ENCODE measurements at places on chromosomes 2 and 18. TPM values are rescaled to one million over a fixed set of nuclear protein-coding genes. Genes with fewer than 3 reads are reported as not detected.

DNA sequence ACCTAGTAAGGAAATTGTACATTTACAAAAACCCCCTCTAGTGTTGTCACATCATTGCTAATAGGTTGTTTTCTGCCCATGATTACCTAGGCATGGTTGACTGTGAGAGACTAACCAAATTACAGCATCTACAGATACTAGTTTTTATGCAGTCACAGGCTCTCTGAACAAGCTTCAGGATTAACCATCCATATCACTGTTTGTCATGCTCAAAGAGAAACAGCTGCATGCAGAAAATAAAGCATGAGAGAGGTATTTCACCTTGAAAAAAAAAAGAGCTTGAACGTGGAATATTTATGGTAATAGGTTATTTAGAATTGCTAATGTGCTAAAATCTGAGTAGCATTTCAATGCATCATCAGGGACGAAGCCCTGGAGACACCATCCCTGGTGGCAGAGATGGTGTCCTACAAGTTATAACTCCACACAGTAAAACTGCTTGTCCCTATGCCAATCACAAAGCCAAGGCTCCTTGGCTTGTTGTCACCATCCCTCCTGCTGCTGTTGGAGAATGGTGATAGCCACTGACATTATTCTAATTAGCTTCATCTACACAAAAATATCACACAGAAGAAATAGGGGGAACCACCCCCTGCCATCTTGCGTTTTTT, 5.4 kb downstream of the NEB start:
- H3K4me1 ChIP-seq, result peaks cover 8% of the 10 kb centered on the region
- H3K36me3 ChIP-seq, result no peaks in the 10 kb centered on the region
- no peak overlapping the region for H3K27ac ChIP-seq
- DNase-seq, result no peak

DNA sequence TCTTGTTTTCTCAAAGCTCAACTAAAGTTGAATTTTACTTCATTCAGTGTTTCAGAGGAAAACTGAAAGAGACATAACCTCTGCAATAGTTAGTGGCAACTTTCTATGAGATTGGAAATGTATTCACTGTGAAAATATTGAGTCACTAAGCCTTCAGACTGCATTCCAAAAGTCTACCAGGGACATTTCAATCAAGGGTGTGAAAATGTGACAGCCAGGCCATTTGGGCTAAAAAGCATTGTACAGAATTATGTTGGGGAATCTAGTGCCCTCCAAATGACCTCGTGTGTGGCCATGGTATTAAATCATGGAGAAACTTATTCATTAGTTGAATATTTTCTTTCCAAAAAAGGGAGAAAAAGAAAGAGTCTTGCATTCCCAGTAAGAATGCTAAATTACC, 251.9 kb downstream of the GRB14 start:
- H3K36me3 ChIP-seq, result no peaks in the 10 kb centered on the region
- H3K27me3 ChIP-seq, result no peaks in the 10 kb centered on the region
- no peaks in the 10 kb centered on the region for H3K4me1 ChIP-seq
- no peak for DNase-seq
- no peak overlapping the region for H3K4me3 ChIP-seq

DNA sequence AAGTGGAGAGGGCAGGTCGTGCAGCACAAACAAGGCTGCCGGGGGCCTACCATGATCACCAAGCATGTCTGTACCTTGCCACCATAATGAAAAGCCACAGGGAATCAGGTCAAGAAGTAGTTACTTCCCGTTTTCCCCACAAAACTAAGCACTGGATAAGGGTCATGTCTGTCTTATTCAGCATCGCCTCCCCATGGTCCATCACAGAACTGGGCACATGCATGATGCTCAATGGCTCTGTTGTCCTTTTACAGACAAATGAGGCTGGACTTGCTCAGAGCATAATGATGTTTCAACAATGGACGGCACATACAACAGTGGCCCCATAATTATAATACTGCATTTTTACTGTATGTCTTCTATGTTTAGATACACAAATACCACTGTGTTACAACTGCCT, 27.5 kb downstream of the REEP1 start:
- no peaks in the 10 kb centered on the region for H3K4me1 ChIP-seq
- no peak overlapping the region for H3K27ac ChIP-seq
- peaks cover 5% of the 10 kb centered on the region for H3K27me3 ChIP-seq
- no peaks in the 10 kb centered on the region for H3K36me3 ChIP-seq
- no peak for DNase-seq
- H3K4me3 ChIP-seq, result no peak overlapping the region

DNA sequence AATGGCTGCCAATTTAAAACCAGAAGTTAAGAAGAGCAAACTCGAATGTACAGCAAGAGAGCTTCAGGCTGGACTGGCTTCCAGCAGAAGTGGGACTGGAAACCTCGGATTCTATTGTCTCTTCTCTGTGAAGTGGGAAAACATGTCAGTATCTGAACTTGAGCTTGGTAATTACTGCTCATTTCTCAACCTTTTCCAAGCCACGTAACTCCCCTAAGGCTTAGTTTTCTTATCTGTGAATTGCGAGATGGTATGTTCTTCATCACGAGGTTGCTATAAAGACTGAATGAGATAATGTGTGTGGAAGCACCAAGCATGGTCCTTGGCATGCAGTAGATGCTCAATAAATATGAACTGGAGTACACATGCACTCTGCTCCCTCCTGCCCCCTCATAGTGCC, 259.4 kb upstream of the SPRED2 start:
- H3K27me3 ChIP-seq, result no peaks in the 10 kb centered on the region
- DNase-seq, result no peak
- H3K36me3 ChIP-seq, result no peaks in the 10 kb centered on the region
- no peaks in the 10 kb centered on the region for H3K4me1 ChIP-seq

- no peak overlapping the region for H3K27ac ChIP-seq
- DNase-seq, result no peak
- H3K4me1 ChIP-seq, result no peaks in the 10 kb centered on the region
- no peaks in the 10 kb centered on the region for H3K36me3 ChIP-seq
Observed at GRCh38 chr2:101135412-101136296, 15.5 kb downstream of the TBC1D8 start.

DNA sequence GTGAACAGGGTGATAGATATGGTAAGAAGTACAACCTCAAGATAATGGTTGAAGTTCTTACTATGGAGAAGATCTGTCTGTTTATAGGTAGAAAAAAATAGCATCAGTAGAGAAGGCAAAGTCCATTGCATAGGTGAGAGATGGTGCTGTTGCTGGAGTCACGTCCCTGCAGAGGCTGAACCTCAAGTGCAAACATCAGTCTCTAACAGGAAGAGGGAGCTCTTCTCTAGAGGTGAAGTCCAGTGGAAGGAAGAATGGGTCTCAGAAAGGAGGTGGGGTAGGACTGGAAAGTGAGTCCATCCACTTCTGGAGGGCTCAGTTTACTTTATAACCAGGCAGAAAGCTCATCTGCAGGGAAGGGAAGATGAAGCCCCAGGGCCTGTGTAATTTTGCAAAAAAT, 337.7 kb downstream of the MEIS1 start:
- no peaks in the 10 kb centered on the region for H3K4me1 ChIP-seq
- H3K27me3 ChIP-seq, result no peaks in the 10 kb centered on the region
- no peaks in the 10 kb centered on the region for H3K36me3 ChIP-seq
- H3K4me3 ChIP-seq, result no peak overlapping the region

DNA sequence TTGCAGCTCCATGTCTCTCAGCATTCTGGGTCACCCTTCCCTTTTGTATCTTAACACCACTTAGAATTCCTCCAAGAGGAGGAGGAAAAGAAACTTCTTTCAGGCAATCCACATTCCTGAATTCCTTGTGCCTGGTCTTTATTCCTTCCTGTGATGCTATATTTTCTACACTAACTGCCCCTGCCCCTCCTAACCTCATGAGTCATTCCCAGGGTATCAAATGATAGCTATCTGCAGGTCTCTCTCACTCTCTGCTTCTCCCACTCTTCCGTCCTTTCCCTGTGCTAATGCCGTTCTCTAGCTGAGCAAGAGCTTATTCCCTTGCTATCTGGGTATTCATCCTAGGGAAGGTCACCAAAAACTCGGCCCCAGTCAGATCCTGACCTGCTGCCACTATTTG, 395.0 kb upstream of the TCF4 start:
- no peak overlapping the region for H3K4me3 ChIP-seq
- no peaks in the 10 kb centered on the region for H3K27me3 ChIP-seq
- H3K36me3 ChIP-seq, result no peaks in the 10 kb centered on the region
- peaks cover 11% of the 10 kb centered on the region for H3K4me1 ChIP-seq

GRCh38 chr2:54755641-54756326, 32.3 kb downstream of the EML6 start:
- H3K36me3 ChIP-seq, result no peaks in the 10 kb centered on the region
- H3K4me1 ChIP-seq, result peaks cover 13% of the 10 kb centered on the region
- no peaks in the 10 kb centered on the region for H3K27me3 ChIP-seq
- DNase-seq, result no peak

DNA sequence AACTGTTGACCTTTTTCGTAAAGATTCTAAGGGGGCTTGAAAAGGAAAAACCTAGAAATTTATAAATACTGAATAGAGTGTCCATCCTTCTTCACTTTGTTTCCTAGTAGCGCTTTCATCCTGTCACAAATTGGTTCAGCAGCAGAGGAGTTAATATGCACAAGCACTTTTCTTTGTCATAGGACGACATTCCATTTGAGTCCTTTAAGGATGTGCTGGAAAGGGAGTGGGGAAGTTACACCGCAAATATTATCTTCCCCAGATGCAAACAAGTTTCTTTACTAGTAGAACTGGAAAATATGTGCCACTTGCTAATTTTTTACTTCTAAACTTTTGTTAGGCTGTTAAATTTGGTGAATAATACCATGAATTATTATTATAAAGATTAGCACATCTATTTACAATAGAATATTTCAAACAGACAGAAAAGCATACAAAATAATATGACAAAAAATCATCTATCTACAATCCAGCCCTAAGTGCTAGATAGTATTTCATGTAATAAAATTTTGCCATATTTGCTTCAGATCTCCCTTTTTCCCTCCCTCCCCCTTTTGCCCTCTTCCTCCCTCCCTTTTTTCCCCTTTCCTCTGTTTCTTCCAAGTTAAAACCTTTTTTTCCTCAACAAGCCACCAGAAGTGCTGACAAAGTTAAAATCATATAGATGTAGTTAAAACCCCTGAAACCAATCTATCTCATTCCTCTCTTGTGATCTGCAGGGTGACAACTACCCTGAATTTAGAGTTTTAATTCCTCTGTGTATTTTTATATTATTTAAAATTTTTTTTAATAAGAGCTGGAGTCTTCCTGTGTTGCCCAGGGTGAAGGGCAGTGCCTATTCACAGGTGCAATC, 50.5 kb upstream of the MAP4K3 start:
- no peaks in the 10 kb centered on the region for H3K27me3 ChIP-seq
- no peak overlapping the region for H3K4me3 ChIP-seq
- DNase-seq, result no peak
- no peak overlapping the region for H3K27ac ChIP-seq
- H3K4me1 ChIP-seq, result peaks cover 25% of the 10 kb centered on the region

- no peak for DNase-seq
- no peaks in the 10 kb centered on the region for H3K36me3 ChIP-seq
- peaks cover 4% of the 10 kb centered on the region for H3K4me1 ChIP-seq
- no peak overlapping the region for H3K27ac ChIP-seq
- peaks cover 37% of the 10 kb centered on the region for H3K27me3 ChIP-seq
Observed at GRCh38 chr2:102142829-102143449, 393 bp downstream of the IL1R1 start.

DNA sequence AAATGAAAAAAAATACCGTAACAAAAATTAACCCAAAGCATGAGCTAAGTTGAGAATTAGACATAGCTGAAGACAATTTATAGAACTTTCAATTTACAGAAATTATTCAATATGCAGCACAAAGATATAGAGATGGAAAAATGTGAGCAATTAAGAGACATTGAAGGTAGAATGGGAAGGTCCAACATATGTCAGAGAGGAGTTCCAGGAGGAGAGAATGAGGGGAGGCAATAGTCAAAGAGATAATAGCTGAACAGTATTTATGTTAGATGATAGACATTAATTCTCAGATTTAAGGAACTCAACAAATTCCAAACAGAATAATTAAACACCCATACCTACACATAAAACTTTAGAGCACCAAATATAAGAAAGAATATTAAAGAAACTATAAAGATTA, 103.0 kb upstream of the MSTN start:
- H3K4me3 ChIP-seq, result no peak overlapping the region
- no peaks in the 10 kb centered on the region for H3K36me3 ChIP-seq
- no peak overlapping the region for H3K27ac ChIP-seq
- no peaks in the 10 kb centered on the region for H3K4me1 ChIP-seq
- no peaks in the 10 kb centered on the region for H3K27me3 ChIP-seq

- no peak overlapping the region for H3K4me3 ChIP-seq
- H3K27ac ChIP-seq, result no peak overlapping the region
- no peaks in the 10 kb centered on the region for H3K27me3 ChIP-seq
- H3K36me3 ChIP-seq, result no peaks in the 10 kb centered on the region
- H3K4me1 ChIP-seq, result no peaks in the 10 kb centered on the region
Observed at GRCh38 chr2:85698880-85699254, 4.7 kb downstream of the GNLY start.

GRCh38 chr18:34809451-34810072, 99.5 kb downstream of the DTNA start:
- H3K4me1 ChIP-seq, result peaks cover 7% of the 10 kb centered on the region
- no peak overlapping the region for H3K4me3 ChIP-seq
- peak; percentile 56 for DNase-seq

GRCh38 chr2:43149482-43150107, 76.8 kb downstream of the ZFP36L2 start:
- DNase-seq, result no peak
- no peak overlapping the region for H3K4me3 ChIP-seq
- H3K27me3 ChIP-seq, result no peaks in the 10 kb centered on the region
- H3K36me3 ChIP-seq, result no peaks in the 10 kb centered on the region

DNA sequence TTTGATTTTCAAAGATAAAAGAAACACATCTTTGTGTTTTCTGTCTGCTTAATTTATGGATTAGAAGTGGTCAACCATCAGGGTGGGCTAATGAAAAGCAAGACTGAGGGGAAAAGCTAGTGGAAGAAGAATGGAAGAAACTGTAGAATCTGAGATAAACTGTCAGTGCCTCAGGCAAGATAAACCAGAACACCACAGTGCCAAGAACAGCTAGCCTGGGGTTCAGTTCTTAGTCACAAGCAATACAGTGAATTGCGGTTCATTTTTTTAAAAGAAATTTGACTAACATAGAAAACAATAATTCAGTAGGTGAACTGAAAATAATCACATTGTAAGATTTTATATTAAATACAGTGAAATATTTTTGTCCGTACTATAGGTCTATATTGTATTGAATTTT, 22.0 kb upstream of the LNPK start:
- no peak overlapping the region for H3K27ac ChIP-seq
- no peaks in the 10 kb centered on the region for H3K36me3 ChIP-seq
- DNase-seq, result no peak
- no peak overlapping the region for H3K4me3 ChIP-seq
- H3K4me1 ChIP-seq, result no peaks in the 10 kb centered on the region
- H3K27me3 ChIP-seq, result peaks cover 35% of the 10 kb centered on the region

GRCh38 chr2:166934817-166935216, 46.5 kb downstream of the XIRP2 start:
- no peak for DNase-seq
- no peak overlapping the region for H3K4me3 ChIP-seq
- H3K27me3 ChIP-seq, result no peaks in the 10 kb centered on the region

The UGT1A3 gene
- total RNA-seq, result not detected

The TCF23 gene
- 0.03 TPM for total RNA-seq

The IRS1 gene
- 13.0 TPM for total RNA-seq

The TMEM163 gene
- total RNA-seq, result 0.95 TPM

All from neural progenitor cell (in vitro differentiated cells).